ENCODE measurements at places on chromosomes 16 and 17.

DNA sequence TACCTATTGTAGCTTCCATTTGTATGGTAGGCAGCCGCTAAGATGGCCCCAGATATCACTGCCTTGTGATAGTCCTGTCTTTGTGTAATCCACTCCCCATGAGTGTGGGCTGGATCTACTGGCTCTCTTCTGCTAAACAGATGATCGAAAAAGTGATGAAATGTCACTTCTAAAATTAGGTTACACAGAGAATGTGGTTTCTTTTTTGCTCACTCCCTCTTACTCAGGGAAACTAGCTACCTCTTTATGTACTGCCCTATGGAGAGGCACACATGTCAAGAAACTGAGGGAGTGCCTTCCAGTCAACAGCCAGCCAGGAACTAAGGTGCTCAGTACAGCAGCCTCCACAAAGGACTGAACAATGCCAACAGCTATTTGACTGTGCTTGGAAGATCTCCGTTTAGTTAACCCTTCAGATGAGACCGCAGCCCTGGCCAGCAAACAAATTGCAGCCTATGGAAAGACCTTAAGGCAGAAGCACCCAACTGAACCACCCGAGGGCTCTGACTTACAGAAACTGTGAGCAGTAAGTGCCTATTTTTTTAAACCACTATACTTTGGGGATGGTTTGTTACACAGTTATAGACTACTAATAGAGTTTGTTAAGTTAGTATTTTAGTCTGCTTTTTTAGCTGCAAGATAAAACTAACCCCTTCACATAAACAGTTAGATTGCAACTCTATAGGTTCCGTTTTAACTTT, 113.2 kb upstream of the MAF start:
- no peak for DNase-seq

DNA sequence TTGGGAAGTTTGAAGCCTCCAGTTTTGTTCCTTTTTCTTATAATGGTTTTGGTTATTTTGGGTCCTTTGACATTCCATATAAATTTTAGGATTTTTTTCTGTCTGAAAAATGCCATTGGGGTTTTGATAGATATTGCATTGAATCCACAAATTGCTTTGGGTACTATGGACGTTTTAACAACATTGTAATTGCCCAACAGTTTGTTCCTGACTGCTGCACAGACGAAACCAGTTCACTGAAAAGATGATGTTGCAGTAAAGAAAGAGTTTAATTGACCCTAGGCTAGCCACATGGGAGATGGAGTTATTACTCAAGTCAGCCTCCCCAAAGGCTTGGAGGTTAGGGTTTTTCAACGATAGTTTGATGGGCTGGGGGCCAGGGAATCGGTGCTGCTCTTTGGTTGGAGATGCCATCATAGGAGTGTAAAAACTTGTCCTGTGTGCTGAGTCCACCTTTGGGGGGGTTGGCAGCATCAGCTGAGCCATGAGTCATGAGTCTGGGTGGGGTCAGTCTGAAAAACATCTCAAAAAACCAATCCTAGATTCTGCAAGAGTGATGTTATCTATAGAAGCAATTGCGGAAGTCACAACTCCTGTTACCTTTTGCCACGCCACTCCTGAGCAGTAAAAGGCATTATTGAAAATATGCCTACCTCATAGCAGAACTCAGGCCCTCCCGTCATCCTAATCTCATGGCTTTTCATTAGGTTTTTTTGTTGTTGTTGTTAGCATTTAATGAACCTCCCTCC, 2.7 kb upstream of the PRSS41 start:
- DNase-seq: no peak

- peak; percentile 35 for DNase-seq
Observed at GRCh38 chr17:81097134-81097942, 62.4 kb downstream of the BAIAP2 start.

DNA sequence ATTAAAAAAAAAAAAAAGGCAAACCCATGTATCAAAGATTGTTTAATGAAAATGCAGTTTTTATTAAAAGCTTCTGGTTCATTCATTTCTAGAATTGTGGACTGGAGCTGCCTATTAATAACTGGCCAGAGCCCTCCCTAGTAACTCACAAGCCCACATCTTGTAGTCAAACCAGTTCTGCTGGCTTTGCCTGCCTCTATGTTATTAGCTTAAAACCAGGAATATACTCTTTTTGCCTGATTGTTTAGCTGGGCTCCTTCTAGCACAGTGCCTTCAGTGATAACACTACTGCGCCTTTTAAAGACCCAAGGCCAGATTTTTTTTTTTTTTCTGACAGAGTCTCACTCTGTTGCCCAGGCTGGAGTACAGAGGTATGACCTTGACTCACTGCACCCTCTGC, 26.0 kb downstream of the TAC4 start:
- DNase-seq: no peak

- no peak for DNase-seq
Observed at GRCh38 chr17:79990051-79990592, 45.5 kb downstream of the TBC1D16 start.
